ENCODE measurements at places on chromosomes 3 and 15.
A peak's percentile ranks its signal among the peaks of the same experiment; 100 is the strongest.

GRCh38 chr3:40477666-40478065, 744 bp downstream of the ZNF619 start:
- DNase-seq: no peak

GRCh38 chr3:40608091-40608490, 83.3 kb downstream of the ZNF621 start:
- no peak for DNase-seq

- no peak for DNase-seq
Measured at GRCh38 chr3:106247902-106248684, 379.3 kb upstream of the CBLB start.

DNA sequence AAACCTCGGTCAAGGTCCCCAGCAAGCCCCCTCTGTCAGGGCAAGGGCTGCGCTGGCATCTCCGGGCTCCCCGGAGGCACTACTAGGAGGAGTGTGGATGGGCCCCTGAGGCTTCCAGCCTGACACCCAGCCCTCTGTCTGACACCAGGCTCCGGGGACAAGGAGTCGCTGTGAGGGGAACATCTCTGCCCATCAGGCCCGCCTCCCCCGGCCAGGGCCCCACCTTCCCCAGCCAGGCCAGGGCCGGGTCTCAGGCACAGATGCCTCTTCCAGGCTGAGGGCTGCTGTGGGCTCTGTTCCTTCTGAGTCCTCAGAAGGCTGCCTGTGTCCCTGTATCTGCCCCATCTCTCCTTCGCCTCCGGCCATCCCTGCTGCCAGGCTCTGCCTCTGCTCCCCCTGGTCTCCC, 15.8 kb downstream of the CSPG4 start:
- no peak for DNase-seq

DNA sequence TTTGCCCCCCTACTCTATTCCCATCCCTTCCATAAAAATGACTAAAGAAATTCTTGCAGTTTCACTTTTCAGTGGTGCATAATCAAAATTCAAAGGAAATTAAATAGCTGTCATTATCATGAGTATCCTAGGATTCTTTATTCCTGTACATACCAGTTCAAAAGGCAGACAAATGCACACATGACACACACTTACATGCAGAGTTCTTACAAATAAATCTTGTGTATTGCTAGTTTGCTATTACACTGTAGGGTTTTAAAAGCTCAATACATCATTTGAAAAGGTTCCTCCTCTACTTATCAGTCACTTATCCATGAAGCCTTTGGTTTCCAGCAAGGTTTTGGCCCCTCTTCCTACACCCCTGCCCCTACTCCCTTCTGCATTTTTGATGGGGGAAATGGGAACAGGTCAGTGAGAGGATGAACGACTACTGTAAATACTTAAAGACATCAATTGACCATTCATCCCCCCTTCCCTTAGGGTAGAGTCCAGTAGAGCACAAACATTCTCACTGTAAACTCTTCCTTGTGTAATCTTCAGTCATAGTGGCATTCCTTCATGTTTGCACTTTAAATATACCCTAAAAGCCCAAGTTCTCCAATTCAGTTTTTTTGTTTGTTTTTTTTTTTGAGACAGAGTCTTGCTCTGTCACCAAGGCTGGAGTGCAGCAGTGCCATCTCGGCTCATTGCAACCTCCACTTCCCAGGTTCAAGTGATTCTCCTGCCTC, 92.6 kb downstream of the SUCLG2 start:
- no peak for DNase-seq

DNA sequence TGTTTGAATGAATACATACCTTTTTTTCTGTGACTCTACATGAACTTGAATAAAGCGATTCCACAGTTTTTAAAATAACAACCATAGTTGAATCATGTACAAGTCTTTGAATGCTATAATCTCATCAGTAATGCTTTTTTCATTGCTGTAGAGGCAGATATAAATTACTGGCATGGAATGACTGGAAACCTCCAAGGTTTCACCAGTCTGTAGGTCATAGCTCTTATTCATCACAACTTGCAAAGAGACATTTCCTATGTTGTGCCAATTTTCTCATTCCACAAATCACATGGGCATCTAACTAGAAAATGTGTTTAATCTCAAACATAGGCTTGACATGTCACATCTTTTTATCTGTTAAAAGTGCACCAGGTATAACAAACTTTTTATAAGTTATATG, 407.1 kb upstream of the KCNMB2 start:
- no peak for DNase-seq

DNA sequence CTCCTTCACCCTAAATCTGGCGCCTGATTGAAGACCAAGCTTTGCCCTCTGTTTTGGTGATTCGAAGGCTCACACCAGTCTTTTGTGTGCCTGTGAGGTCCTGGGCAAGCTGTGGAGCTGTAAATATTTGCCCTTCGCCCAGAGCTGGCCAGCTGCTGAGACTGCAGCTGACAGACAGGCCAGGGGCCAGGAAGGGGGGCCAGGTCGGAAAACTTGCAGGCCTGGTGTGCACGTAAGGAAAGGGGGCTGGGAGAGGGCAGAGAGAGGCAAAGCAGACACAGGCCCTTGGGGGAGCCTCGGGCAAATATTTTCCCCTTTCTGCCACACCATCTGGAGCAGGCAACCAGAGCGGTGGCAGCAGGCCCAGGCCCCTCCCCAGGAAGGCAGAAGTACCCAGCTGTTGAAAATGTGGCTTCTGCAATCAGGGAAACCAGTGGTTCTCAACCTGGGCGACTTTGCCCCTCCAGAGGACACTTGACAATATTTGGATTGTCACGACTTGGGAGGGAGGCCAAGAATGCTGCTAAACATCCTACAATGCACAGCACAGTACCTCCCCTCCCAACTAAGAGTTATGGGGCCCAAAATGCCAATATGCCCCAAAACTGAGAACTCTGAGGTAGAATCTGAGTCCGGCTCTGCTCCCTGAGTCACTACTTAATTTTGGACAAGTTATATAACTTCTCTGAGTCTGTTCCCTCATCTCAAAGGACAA, 2.5 kb downstream of the PDZRN3 start:
- DNase-seq: peak; percentile 37

- no peak for DNase-seq
Measured at GRCh38 chr3:167913219-167913835, 177.8 kb downstream of the SERPINI1 start.

DNA sequence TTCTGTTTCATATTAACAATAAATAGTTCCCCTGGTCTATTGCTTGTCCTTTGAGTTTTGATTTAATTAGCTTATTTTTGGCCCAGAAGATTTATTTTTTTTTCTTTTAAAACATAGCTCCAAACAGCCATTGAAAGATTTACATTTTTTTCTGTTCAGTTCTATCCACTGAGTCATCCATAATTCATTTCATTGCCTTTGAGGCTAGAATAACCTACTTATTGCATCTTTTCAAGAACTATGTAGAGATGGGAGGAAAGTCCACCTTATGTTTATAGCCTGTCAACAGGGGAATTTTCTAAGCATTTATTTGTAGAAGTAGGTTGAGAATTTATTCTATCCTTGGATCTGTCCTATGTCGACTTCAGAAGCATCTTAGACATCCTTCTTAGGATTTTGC, 53.4 kb upstream of the CHD2 start:
- DNase-seq: no peak

All from left renal pelvis (tissue), 4 donors.